ENCODE measurements at places on chromosomes 1 and 21.

- no peak for DNase-seq
Measured at GRCh38 chr1:201499795-201500669, 6.9 kb downstream of the CSRP1 start.

DNA sequence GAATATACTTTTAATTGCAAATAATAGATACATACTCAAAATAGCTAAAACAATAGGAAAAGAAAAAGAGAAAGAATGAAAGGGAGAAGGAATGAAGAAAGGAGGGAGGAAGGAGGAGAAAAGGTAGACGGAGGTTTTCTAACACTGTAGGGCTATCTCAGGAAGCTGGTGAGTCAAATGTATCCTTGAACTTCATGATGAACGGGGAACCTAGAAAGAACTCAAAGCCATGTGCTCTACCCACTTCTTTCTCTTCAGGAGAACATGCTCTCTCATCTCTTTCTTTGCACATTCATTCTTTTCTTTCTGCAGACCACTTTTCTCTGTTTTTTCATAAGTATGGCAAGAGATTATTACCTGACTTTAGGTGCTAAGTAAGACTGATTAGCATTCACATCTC is 37.3 kb upstream of the ZNF644 start:
- no peak for DNase-seq

DNA sequence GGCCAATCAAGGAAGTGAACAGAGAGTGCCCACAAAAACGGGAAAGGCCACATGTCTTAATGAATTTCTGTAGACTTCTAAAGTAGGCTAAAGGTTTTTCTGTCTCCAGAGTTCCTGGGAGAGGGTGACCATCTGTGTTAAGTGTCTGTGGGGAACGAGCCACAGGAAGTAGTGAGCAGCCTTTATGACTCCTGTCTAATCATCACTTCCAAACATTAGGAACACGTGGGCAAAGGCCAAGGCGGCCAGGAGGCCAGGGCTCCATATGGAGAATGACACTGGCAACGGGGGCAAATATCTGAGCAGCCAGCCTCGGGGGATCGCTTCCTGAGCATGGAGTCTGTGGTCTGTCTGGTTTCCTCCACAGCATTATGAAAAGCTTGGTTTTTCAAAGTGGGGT is 7.1 kb downstream of the FAM89A start:
- DNase-seq, result no peak

GRCh38 chr1:167109125-167109524 is 15.2 kb downstream of the STYXL2 start:
- DNase-seq, result no peak

- no peak for DNase-seq
Measured at GRCh38 chr21:31257265-31257664, 86.8 kb downstream of the TIAM1 start.

DNA sequence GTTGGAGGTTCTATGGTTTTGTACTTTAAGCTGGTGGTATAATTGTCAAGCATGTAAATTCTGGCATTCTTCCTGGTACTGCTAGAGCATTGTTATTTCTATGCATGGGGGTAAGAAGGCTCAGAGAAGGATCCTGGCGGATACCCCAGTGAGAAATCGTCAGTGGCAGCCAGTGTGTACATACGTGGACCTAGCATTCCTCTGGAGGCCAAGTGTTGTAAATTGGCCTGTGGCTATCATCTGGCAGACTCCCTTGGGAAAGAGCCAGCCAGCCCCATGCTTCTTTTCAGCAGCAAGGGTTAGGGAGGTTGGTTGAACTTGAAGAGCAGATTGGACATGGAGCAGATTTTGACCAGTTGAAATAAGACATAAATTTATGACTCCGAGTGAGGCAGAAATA is 5.2 kb upstream of the AGO3 start:
- DNase-seq, result no peak

GRCh38 chr1:34268311-34268954 is 91.7 kb downstream of the C1orf94 start:
- DNase-seq, result peak; percentile 34

DNA sequence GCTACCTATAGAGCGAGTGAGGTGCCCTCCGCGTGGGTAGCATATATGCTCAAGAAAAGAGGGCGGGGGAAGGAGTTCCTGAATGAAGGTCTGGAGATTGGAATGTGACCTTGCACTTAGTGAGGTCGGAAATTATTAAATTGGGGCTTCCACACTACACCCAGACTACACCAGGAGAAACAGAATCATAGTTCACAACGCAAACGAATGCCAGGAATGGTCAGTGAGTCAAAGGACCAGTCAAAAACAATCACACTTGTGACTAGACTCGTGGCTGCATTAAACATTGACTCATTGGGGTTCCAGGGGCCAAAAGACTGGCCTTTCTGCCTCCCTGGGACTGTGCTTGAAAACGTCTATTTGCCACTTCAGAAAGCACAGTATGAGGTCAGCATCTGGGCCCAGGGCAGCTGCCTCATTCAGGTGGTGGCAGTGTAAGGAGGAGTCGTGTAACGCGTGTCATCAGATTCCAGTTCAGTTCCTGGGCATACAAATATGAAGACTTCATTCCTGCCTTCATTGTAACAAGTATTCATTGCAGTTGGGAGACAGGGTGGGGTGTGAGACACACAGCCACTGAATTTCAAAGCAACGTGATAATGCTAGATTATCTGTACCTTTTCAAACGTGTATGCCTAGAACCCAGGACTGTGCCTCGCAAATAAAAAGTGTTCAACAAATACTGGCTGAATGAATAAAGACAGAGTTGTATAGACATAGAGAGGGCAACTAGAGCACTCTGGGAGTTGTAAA is at the start of gene YOD1:
YOD1 (minus strand) TSS at position 18 of the 753 bp plus-strand sequence. CDS start 178 bp downstream, outside the sequence.
- peak; percentile 75 for DNase-seq

DNA sequence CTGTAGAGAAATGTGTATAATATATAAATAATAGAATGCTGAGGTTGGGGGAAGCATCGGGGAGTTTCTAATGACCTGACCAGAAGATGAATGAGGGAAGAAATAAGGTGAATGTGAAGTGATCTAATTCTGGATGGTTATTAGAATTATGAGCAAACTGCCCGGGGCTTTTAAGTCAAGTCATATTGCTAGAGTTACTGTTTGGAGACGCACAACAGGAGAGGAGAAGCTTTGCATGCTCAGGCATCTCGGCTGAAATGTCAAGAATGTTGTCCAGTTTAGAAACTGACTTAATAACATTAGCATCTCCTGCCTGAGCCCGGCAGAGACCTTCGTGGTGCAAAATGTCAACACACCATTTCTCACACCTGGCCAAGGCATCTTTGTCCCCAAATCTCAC is 119.1 kb downstream of the RRAGC start:
- DNase-seq, result no peak

- no peak for DNase-seq
Measured at GRCh38 chr1:235515844-235516512, 11.7 kb upstream of the B3GALNT2 start.

DNA sequence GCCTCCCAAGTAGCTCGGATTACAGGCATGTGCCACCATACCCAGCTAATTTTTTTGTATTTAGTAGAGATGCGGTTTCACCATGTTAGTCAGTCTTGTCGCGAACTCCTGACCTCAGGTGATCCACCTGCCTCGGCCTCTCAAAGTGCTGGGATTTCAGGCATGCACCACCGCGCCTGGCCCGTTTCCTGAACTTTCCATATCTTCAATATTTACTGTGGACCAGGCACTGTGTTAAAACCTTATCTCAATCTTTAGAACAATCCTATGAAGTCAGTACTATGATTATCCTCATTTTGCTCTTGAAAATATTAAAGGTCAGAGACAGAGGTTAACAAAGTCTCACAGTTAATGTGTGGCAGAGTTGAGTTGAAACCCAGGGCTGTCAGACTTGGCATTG is 1.6 kb upstream of the ADCY10 start:
- DNase-seq, result no peak

- no peak for DNase-seq
Measured at GRCh38 chr1:8629241-8630091, 188.0 kb downstream of the RERE start.

- DNase-seq, result no peak
Measured at GRCh38 chr1:34794001-34794789, 1.4 kb downstream of the GJA4 start.

DNA sequence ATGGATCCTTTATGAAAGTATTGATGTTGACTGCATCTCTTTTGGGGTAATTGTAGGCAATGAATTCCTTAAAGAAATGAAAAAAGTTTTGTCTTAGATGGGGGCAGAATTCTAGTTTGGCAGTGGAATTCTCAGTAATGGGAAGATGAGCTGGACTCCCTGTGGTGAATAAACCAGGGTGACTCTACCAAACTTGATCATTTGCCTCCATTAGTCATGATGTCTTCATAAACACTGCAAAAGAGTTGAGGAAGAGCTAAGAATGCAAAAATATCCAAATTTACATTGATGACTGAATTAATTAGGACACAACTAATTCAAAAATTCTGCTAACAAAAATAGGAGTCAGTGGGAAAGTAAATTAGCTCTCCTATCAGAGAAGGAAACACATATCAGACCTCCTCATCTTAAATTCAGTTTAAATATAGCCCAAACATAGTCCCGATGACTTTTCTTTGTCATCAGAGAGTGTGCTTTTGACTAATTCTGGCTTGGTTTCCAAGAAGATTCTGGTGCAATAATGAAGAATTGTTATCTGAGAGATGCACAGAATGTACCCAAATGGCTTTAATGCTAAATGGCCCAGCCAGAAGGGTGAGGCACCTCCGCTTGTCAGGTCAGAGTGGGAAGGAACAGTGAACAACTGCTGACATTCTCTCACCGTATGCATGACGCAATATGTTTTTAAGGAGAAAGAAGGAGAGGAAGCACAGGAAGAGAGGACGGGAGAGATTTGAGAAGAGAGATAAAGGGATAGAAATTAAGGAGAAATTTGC is 525.1 kb downstream of the LMO4 start:
- DNase-seq, result no peak

DNA sequence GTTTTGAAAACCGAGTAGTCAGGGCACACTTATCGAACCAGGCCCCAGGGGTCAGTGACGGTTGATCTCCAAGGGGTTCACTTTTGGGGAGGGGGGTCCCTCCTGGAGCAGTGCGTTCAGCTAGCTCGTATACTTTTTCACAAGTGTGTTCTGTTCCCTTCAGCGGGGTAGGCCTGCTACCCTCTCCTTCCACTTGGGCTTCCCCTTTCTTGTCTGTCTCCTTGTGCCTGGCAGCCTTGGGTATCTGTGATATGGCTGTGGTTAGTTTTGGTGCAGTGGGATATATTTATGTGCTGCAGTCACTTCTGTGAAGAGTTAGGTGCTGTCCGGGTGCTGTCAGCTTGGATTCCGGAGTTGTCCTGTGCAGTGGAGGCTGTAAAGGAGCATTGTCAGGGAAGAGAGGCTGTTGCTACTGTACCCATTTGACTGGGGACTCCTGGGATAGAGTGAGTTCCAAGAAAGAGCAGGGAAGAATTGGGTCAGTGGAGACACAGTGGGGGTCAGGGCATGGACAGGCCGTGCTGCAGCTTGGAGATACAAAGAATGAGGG is 29.7 kb downstream of the ADARB1 start:
- no peak for DNase-seq

GRCh38 chr1:48917901-48918603 is 141.4 kb upstream of the BEND5 start:
- DNase-seq, result no peak

- DNase-seq, result no peak
Measured at GRCh38 chr1:118147522-118147921, 37.5 kb downstream of the SPAG17 start.

DNA sequence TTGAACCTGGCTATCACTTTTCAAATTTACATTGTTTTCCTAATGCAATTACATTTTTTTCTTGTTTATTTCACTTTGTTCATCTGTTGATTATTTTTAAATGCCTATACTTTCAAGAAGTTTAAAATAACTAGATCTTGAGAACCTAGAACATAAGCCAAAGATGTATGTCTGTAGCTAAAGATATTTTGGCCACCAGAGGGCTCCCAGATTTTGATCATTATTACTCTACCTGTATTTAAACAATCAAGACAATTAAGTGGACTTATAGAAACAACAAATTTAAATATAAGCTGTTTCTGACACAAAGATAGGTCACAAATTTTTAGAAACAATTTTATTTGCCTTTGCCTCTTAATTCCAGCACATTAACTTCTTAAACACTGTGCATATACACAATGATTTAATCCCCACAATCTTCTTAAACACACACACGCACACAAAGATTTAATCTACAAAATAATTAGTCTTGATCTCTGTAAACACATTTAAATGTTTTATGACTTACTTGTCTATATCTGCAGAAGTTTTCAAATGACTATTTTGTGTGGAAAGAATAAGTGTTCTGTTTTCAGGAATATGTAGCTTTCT is 380.0 kb downstream of the DSCAM start:
- no peak for DNase-seq

DNA sequence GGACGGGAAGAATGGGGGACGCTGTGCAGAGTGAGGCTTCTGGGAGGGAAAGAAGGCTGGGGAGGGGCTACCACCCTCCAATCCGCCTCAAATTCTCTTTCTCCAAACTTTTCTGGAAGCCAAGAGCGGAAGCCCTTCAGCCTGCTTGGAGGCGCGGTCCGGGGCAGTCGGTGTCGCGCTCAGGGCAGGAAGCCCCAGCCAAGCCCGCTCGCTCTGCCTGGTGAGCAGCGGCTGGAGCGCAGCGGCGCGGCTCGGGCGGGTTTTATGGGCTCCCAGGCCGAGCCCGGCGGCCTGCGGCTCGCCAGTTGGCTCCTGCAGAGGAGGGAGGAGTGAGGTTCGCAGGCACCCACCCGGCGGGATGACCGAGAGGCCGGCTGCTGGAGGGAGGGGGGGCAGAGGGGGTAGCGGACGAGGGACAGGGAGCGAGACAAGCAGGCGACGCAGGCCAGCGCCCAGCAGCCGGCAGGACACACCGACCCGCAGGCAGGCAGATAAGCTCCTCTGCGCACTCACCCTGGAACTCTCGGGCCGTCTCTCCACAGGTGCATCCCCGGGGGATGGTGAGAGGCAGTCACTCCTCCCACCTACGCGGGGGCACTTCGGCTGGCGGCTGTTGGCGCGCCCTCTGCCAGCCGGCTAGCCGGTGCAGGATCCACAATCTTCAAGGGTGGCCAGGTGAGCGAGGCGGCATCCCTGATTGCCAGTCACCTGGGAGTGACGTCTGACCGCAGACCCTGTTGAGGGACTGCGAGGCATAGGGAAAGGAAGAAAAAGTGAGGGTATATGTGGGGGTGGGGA is at the start of gene AVPR1B:
AVPR1B (minus strand) TSS at position 238 of the 798 bp plus-strand sequence. CDS start 498 bp downstream, outside the sequence.
- no peak for DNase-seq

Measured in epithelial cell of prostate (primary cell).